ENCODE measurements at places on chromosomes 7 and 10.
A peak's percentile ranks its signal among the peaks of the same experiment; 100 is the strongest.

GRCh38 chr7:28266402-28266801 lies 85.8 kb upstream of the JAZF1 start:
- no peak for DNase-seq

- no peak for DNase-seq
Measured at GRCh38 chr7:74053589-74054186, 25.7 kb downstream of the ELN start.

GRCh38 chr7:103031024-103031423 lies 43.6 kb downstream of the FBXL13 start:
- DNase-seq = no peak

- DNase-seq = no peak
Measured at GRCh38 chr7:29281782-29282541, 87.4 kb downstream of the CHN2 start.

- DNase-seq = peak; percentile 56
Measured at GRCh38 chr7:150453181-150453580, 2.8 kb downstream of the GIMAP8 start.

- no peak for DNase-seq
Measured at GRCh38 chr7:99928188-99928587, 1.2 kb downstream of the GJC3 start.

DNA sequence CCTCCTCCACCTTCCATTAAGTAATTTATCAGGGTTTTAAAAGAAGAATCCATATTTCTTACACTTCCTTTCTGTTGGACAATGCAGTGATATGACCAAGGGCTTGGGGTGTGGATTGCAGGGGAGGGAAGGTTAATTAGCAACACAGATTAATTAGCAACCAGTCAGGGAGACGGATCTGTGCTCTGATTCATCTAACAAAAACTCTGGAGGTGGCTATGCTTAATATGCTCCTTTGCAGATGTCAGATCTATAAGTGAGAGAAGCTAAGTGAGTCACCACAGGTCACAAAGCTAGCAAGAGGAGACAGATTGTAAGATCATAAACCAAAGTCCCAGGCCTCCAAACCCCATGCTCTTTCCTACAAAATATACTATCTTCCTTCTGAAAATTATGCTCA lies 178.8 kb upstream of the ITGB1 start:
- DNase-seq = peak; percentile 52

DNA sequence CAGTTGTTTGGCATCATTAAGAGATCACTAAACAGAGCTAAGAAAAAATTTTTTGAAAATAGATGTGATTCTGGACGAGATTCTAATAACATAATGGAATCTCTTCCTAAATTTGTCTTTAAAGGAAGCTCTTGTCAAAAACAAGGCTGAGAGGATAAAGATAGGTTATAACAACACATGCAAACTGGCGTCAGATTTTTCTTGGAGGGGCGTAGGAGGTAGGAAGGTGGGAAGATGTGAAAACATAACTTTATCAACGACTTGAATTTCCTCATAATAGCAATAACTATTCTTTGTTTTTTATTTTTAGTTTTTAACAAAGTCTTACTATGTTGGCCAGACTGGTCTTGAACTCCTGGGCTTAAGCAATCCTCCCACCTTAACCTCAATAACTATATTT lies 31.8 kb upstream of the JCAD start:
- no peak for DNase-seq

DNA sequence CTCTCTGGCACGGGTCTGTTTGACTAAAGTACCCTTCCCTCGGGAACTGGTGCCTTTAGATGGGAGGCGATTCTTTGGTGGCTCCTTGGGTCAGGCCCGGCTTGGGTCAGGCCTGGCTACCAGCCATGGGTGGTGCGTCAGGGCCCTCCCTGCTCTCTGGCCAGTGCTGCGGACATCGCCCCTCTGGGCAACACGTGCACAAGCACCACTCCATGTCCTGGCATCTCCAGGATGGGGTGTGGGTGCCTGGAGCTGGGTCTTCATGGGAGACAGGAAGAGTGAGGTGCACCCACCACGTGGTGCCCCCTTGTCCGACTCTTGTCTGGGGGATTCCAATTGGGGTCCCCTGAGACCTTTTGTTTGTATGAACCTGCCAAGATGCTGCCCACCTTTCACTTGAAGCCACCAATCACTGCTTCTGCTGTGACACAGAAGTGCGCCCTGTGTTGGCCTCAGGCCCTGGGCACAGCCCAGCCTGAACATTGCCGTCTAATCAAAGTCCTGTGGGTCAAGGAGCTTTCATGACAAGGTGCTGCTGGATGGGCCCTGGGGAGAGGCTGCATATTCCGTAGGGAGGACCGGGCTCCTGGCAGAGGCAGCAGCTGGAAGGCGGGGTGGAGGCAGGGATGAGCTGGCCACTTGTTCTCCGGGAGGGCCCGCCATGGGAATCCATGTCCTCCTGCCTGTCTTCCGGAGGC lies 11.1 kb upstream of the PWWP2B start:
- DNase-seq = no peak

- DNase-seq = no peak
Measured at GRCh38 chr10:110398419-110399105, 93.8 kb upstream of the SMNDC1 start.

- no peak for DNase-seq
Measured at GRCh38 chr7:101420436-101420835, 57.8 kb downstream of the COL26A1 start.

DNA sequence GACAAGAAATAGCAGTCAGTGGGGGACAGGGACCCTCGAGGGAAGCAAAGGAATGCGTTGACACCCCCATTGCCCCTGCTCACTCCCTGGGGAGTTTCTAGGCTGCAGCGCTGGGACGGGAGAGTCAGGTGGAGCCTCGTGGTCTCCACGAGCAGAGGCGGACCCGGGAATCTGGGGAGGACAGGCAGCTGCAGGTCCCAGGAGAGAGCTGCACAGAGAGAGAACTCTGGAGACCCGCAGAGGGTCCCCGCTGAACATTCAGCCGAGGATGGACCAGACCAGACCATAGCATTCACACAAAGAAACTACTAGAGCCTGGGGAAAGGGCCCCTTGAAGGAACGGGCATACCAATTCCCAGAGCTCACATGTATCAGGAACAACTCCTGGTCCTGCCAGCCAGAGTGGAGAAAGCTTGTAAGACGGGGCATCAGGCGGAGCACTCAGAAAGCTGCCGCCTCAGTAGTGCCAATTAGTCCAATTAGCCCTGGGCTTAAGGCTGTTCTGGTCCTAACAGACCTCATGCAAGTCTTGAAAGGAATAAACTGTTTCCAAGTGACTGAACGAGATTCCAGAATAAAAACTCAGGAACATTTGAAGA lies 966.7 kb upstream of the ZNF722 start:
- no peak for DNase-seq

DNA sequence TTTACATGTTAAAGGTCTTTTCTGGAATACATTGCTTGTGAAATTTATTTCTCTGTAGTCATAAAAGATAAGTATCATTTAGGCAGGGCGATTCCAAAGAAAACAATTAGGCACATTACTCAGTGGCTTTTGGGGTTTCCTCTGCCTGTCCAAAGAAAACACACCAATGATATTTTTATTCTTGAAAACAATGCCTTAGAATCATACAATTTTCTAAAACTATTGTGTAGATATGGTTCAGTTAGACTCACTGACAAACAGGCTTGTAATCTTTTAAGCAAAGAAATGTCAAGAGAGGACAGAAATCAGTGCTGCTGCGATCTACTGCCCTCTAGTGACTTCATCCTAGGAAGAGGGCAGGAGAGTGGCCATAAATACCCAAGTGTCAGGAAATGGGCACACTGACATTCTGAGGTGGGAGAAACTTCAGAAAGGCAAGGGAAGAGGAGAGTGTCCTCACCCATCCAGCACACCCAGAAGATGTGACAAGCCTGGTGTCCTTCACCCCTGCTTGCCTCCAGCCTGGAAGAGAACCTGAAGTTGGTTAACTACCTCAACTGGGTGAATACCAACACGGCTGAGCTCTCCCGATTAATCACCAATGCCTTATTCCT lies 120.5 kb downstream of the GALNT11 start:
- DNase-seq = no peak

GRCh38 chr7:35261476-35262285 lies 7.8 kb upstream of the TBX20 start:
- DNase-seq = no peak

- no peak for DNase-seq
Measured at GRCh38 chr7:26170663-26171062, 18.7 kb downstream of the NFE2L3 start.

- no peak for DNase-seq
Measured at GRCh38 chr10:44335330-44336021, 49.4 kb downstream of the CXCL12 start.

- peak; percentile 67 for DNase-seq
Measured at GRCh38 chr7:107150375-107151073, 18.3 kb upstream of the HBP1 start.

- DNase-seq = peak; percentile 78
Measured at GRCh38 chr7:130960208-130960988, 226.4 kb upstream of the KLF14 start.

DNA sequence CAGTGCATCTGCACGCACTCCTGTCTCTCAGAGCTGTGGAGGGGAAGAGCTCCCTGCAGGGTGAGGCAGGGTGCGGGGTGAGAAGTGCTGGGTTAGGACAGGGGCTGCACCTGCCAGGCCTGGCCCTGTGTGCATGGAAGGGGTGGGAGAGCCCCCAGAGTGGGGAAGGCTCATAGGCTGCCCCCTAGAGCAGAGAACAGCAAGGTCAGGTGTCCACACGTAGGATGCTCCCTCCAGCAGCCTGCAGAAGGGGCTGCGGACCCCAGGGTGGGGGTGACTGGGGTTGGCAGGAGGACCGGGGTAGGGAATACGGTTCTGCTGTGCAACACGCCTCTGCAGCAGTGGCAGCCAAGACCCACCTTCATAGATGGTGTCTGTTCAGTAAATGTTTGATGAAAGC lies 208.6 kb downstream of the PTPRN2 start:
- no peak for DNase-seq

GRCh38 chr7:71193099-71193810 lies 61.3 kb downstream of the GALNT17 start:
- DNase-seq = no peak

- peak; percentile 81 for DNase-seq
Measured at GRCh38 chr10:110498087-110498981, 627 bp downstream of the DUSP5 start.

GRCh38 chr10:132039371-132039770 lies 26.4 kb upstream of the JAKMIP3 start:
- DNase-seq = no peak

DNA sequence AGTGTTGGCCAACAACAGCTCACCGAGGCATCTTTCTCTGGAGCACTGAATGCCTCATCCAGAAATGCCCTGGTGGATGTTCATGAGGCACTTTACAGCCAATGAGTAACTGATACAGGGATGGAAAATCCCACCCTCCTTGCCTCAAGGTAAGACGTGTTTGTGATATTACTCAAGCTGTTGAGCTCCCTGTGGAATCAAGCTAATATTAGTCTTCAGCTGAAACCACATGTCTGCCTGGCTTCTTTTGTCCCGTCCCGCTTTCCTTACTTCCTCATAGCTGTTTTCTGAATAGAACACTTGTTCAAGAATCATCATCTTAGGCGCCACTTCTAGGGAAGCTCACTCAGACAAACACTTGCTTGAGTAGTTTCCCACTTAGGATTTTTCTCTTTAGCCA lies 422.4 kb downstream of the INHBA start:
- DNase-seq = no peak

DNA sequence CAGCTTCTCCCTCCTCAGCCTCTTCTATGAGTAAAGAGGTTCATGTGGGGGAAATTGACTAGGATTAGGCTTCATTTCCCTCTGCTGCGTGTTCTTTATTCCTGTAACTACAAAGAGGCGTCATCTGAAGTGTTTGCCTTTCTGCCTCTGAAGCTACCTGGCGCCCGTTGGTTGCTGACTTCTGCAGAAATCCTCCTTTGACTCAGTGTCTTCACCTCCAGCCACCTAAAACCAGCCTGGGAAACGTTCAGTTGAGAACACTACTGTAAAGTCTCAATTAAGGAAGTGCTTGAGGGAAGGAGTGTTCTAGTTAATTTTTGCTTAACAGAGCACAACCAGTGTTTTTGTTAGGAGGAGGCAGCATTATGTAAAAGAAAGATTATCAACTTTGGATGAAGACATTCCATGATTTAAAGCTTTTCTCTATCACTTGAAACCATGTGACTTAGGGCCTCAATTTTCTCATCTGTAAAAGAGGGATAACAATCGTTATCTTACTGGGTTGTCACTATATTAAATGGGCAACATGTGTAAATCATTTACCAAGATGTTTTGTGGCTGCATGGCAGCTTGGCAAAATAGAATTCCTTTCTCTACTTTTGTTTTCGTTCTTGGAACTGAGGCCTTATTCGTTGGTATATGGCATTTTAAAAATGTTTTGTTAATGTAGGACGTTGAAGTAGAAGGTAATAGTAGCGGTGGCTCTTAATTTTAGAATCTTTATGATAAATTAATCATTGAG lies 642.9 kb downstream of the SDK1 start:
- DNase-seq = no peak

- no peak for DNase-seq
Measured at GRCh38 chr7:127383123-127383835, 9.2 kb downstream of the ZNF800 start.

DNA sequence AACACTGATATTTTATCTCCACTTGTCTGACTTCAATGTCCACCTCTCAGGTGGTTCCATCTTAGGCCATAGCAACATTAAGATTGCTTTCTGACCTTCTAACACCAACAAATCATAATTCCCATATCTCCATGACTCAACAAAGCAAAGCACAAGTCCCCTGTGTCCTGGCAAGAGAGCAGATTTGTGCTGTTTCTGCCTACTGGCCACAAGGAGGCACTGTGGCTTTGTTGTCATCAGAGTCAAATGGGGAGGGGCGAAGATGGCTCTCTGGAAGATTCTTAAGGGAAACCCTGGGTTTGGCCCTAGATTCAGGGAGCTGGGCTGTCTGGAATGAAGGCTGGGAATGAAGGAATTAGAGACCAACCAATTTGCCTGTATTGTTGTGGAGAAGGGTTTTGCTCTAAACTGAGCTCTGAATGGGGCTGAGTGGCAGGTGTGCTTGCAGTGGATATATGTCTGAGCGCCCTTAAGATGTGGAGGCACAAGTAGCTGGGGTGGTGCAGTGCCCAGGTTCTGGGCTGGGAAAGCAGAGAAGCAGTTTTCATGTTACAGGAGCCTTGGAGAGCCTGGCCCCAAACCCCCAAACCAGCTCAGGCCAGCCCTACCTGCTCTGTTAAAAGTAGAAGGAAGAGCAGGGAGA lies 154.8 kb upstream of the PRSS58 start:
- DNase-seq = peak; percentile 76

DNA sequence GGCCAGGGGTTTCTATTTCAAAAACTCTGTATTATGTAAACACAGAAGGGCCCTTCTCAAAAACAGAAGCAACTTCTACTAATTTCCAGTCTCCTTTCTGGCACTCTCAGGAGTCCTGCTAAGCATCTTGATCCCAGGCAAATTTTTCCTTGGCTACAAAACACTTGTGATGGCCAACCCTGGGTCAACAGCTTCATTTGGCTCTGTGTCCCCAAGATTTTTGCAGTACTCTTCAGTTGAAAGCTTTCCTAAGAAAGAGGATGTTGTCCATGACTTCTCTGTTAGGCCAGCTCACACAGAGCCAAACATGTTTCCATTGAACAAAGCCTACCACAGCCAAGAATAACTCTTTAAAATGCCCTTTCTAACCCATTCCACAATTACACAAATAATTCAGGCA lies 99.0 kb upstream of the EGR2 start:
- no peak for DNase-seq

- DNase-seq = no peak
Measured at GRCh38 chr7:51325261-51325676, 8.7 kb upstream of the COBL start.

- no peak for DNase-seq
Measured at GRCh38 chr7:132457658-132458057, 118.6 kb downstream of the PLXNA4 start.

GRCh38 chr10:80444124-80444523 lies 10.0 kb upstream of the TSPAN14 start:
- no peak for DNase-seq
